Activated CD4-positive, alpha-beta T cell treated with anti-CD3 and anti-CD28 coated beads for 36 hours (primary cell): ENCODE measurements at places on chromosomes 16 and 17. TPM values are rescaled to one million over a fixed set of nuclear protein-coding genes. Genes with fewer than 3 reads are reported as not detected.

SLC12A3 gene
- total RNA-seq = not detected

SOST gene
- not detected for total RNA-seq

ZPBP2 gene
- total RNA-seq = 0.19 TPM

TBX4 gene
- total RNA-seq = not detected

KRTAP3-2 gene
- total RNA-seq = not detected

MT1A gene
- 0.74 TPM for total RNA-seq

PKD1 gene
- total RNA-seq = 64.3 TPM

PYDC1 gene
- total RNA-seq = not detected

DCUN1D3 gene
- total RNA-seq = 5.1 TPM

PLCG2 gene
- total RNA-seq = 7.0 TPM

CASKIN1 gene
- total RNA-seq = 0.98 TPM

HAS3 gene
- total RNA-seq = 0.39 TPM

FZD2 gene
- 0.07 TPM for total RNA-seq

DNA sequence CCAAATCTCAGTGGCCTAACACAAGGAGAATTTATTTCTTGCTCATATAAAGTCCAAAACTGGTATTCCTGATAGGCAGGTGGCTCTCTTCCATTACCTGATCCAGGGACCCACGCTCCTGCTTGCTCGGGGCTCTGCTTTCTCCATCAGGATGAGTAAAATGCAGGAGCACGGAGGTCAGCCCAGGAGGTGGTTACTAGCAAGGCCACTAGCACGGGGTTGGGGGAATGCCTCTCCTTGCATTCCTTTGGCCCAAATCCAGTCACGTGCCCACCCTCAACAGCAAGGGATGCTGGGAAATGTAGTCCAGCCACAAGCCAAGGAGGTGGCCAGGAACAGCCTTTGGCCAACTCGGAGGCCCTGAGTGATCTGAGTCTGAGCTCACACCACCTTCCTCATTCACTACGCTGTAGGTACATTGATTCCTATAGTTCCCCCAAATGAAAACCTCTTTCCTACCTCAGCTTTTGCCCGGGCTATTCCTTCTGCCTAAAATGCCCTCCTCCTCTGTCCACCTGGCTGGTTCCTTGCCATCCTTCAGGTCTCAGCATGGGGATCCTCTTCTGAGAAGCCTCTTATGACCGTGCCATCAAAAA lies 38.3 kb upstream of the HAPSTR1 start:
- peak; percentile 54 for DNase-seq

DNA sequence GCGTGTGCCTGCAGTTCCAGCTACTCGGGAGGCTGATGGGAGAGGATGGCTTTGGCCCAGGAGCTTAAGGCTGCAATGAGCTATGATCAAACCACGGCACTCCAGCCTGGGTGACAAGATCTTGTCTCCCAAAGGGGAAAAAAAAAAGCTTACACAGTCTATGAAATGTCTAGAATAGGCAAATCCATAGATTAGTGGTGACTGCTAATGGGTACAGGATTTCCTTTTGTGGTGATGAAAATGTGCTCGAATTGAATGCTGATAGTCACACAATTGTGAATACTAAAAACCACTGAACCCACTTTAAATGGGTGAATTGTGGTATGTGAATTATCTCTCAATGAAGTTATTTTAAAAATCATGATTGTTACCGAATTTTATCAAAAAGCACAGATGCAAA lies 14.9 kb downstream of the USP7 start:
- no peak for DNase-seq

- DNase-seq = no peak
These were observed 143.7 kb upstream of the COX10 start for GRCh38 chr17:13925579-13925978.

GRCh38 chr16:867421-868385 lies 67.2 kb upstream of the GNG13 start:
- DNase-seq = no peak

GRCh38 chr16:11487289-11487688 lies 99.4 kb downstream of the LITAF start:
- DNase-seq = no peak

- no peak for DNase-seq
These were observed 4.1 kb upstream of the UBALD1 start for GRCh38 chr16:4618645-4619418.

DNA sequence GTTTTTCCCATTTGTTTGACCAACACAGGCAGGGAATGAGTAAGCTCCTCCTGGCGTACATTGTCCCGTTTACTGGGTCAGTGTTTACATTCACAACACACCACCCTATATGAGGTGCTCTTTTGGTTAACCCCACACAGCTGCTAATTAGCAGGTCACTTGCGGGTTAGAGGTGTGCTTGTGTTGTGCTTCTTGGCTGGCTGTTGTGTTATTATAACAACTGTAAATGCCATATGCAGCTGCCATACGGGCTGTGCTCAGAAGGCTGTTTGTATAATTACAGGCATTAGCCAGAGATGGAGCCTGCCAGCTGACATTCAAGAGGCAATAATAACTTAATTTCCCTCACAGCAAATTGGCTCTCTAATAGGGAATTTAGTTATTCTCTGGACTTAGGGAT lies 205.1 kb upstream of the ELAC2 start:
- DNase-seq = no peak

- no peak for DNase-seq
These were observed 50.2 kb downstream of the COX10 start for GRCh38 chr17:14119546-14119945.

DNA sequence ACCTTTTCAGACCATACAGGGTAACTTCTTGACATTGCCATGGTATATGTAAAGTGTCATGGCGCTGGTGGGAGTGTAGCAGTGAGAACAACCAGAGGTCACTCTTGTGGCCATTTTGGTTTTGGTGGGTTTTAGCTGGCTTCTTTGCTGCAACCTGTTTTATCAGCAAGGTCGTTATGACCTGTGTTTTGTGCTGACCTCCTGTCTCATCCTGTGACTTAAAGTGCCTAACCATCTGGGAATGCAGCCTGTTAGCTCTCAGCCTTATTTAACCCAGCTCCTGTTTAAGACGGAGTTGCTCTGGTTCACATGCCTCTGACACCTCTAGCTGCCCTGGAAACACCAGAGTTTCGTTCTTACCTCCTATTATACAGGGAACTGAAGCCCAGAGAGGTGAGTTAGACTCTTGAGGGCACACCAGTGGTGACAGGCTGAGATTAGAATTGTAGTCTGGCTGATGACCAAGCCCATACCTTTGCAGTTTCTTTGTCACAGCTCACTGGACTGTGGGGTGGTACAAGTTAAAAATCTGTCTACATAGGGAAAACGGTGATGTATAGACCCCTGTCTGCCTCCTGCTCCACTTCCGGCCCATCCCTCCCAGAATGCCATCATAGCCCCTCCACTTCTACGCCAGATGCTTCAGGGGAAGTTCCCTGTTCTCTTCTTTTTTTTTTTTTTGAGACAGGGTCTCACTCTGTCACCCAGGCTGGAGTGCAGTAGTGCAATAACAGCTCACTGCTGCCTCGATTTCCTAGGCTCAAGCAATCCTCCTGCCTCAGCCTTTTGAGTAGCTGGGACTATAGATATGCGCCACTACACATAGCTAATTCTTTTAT lies 21.0 kb downstream of the KSR1 start:
- DNase-seq = no peak

DNA sequence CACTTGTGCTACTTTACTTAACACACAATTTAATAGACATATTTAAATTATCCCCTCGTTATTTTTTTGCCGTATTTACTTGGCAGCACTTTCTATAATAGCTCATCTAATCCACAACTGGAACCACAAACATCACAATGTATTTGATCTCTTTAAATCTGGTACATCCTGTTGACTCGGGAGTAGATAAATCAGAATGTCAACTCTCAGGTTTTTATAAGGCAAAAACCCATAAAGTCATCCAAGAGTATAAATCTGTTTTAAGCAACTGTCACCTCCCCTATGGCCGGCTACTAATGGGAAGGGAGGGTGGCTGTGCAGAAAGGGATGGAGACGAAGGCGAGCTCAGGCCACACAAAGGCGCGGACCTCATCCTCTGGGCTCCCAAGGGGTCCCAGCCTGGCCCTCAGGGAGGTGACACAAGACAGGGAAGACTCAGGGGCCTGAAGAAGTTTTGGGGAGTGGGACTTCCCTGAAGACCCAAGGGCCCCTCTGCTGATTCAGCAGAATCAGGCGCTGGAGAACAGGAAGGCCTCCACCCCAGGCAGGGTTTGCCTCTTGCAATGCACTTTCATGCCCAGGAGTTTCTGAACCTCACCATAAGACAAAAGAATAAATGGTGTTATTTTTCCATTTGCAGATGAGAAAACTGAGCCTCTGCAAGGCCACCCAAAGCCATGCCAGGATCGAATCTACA lies 122.5 kb downstream of the ZNF423 start:
- DNase-seq = no peak

DNA sequence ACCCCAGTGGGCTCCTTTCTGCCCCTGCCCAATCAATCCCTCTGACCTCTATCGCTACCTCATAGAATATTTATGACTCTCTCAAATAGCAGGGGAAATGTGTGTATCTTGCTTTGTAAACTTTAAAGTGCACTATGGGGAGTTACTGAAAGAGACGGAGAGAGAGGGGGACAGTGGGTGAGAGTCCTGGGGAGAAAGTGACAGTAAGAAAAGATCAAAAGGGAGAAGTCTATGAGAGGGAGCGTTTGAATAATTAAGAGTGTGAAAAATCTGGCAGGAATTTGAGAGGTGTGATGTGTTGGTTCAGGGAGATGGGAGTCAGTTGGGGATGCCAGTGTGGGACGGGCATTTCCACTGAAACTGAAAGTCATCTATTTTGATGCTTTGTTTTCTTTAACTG lies 32.6 kb downstream of the USP43 start:
- DNase-seq = no peak

GRCh38 chr16:79563921-79564320 lies 36.6 kb downstream of the MAF start:
- DNase-seq = no peak

DNA sequence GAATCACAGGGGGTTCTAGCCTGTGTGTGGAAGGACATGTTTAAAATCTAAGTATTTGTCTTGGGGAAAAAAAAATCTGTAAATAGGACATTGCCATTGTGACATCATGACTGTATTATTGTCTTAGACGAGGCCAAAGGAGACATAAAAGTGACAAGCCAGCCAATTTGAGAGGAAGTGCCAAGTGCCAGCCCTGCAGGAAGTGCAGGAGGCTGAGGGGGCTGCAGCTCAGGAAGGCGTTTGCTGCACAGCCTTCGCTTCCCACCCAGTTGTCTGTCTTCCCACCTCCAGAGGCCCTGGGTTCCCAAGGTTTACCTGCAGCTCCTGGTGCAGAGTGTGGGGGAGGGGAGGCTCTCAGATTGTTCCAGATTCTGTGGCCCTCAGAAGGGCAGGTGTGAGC lies 1.3 kb downstream of the ADCY7 start:
- peak; percentile 47 for DNase-seq

GRCh38 chr16:79272141-79272577 lies 328.4 kb downstream of the MAF start:
- peak; percentile 86 for DNase-seq

DNA sequence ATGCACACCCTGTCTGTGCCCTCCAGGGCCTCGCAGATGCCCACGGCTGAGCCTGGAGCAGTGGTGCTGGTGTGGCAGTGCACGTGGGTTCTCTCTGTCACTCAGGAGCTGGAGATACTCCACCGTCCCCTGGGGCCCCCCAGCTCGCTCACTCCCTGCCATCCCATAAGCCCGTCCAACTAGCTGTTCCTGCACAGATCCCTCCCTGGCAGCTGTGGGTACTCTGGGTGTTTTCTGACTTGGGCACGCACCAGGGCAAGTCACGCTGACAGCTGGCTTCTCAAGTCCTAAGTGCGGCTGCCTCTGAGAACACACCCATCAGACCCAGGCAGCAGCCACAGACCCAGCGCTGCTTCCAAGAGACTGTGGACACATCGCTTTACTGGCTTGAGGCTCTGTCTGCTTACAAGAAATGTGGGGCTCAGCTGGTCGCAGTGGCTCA lies 25.4 kb upstream of the ITGB4 start:
- no peak for DNase-seq

- no peak for DNase-seq
These were observed 672.8 kb downstream of the MAF start for GRCh38 chr16:78927766-78928165.

GRCh38 chr17:17669580-17670235 lies 11.6 kb upstream of the RAI1 start:
- no peak for DNase-seq

DNA sequence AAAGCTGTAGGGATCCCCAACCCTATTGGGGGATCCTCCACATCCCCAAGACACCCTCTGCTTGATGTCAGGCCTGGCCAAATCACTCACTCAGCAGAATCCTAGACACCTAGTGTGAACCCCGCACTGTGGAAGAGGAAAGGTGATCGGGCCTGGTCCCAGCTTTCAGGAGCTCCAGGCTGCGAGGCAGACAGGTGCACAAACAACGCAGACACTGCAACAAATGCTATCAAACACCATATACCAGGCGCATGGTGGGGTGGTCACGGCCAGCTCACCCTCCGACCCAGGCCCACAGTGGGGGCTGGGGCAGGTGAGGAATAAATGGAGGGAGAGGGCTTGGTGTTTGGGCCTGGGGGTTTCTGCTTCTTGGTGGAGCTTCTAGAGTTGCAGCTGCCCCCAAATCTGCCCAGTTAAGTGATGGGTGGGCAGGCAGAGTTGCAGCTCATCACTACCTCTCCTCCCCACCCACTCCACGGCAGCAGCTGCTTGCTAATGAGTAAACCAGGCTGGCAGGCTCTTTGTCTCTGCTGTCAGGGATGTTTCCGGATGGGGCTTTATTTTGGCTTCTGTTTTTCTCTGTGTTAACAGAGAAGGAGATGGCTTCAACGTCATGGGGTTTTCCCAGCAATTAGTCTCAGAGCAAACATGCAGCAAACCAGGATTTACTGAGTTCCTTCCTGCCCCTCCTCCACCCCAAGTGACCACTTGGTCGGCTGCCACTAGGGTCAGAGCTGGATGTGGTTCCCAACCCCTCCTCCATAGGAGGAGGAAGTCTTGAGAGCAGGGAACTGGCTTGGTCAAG lies 46.6 kb downstream of the PECAM1 start:
- peak; percentile 43 for DNase-seq

GRCh38 chr16:29842732-29843346 lies 20.2 kb downstream of the CDIPT start:
- DNase-seq = no peak

DNA sequence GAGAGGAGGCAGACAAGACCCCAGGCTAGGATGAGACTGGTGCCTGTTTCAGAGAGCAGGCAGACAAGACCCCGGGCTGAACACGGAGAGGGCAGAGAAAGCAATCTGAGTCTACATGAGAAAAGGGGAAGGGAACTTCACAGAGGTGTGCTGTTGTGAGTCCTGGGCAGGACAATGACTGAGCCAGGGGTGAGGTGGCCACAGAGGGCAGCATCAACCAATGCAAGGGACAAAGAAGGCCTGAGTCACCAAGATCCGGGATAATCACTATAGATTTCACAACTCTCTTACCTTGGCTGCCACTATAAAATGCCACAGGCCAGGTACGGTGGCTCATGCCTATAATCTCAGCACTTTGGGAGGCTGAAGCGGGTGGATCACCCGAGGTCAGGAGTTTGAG lies 89.0 kb downstream of the SLC39A11 start:
- no peak for DNase-seq

GRCh38 chr17:10130677-10131076 lies 67.7 kb downstream of the GAS7 start:
- DNase-seq = no peak

GRCh38 chr17:30172560-30172959 lies 55.9 kb downstream of the NSRP1 start:
- no peak for DNase-seq
